Psoas muscle (tissue), 8 donors: ENCODE measurements at places on chromosomes 7 and 10. TPM values are rescaled to one million over a fixed set of nuclear protein-coding genes. Genes with fewer than 3 reads are reported as not detected.

GRCh38 chr10:130360826-130361311, 224.7 kb downstream of the GLRX3 start:
- no peak for DNase-seq

GRCh38 chr7:29432721-29433120, 130.9 kb upstream of the PRR15 start:
- DNase-seq, result no peak

GRCh38 chr10:28400176-28400575, 97.3 kb upstream of the MPP7 start:
- DNase-seq, result no peak

Gene POLR2J
- 67.8 TPM for total RNA-seq
